ENCODE measurements at places on chromosomes 13 and 19.

DNA sequence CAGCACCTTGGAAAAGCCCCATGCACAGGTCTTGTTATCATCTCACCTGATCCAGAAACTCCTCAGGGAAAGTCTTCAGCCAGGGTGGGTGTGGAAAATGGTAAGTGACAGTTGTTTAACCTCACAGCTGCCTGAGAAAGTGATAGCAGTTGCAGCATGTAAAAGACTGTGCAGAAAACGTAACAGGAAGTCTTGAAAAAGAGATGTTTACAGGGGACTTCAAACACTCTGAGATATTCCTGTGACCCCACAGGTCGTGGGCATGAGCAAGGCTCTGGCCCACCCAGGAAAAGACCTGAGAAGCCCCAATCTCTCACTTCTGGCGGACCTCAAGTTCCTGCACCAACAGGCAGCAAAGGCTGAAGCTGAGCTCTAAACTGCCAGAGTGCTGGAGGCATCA is 826.9 kb downstream of the UQCRFS1 start:
- no peak for DNase-seq

DNA sequence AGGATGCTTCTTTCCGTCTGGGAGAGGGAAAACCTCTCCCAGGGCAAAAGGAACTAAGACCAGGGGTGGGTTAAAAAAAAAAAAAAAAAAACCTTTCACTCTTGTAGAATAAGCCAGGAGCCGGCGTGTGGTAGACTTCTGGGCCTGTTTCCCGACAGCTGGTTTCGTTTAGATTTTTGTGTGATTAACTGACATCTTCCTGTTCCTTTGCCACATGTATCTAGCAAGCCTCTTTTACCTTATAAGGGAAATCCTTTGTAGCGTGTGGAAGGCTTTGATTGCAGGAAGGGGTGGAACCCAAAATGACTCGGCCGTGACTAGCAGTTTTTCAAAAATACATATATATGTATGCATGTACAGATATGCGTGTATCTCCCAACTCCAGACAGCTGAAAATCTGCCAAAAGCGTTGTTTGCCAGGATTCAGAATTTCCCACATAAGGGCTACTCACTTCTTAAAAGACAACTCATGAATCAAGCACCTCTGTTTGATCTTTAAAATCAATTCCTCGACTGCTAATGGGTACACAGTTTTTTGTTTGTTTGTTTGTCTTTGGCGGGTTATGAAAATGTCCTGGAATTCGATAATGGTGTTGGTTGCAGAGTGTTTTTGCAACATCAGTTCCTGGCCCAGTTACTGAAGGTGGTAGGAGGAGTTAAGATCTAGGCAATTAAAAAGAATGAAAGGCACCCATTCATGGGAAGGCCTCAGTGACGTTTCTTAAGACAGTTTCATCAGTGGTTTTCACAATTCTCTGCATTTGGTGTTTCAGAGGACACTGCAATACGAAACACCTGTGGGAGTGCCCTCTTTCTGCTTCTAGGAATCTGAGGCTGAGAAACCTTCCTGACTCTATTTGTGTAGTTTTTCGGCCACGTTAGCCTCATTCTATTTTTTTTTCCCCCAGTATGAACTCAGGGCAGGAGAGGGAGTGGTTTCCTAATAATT is 2.7 kb downstream of the TPM4 start:
- peak; percentile 86 for DNase-seq

DNA sequence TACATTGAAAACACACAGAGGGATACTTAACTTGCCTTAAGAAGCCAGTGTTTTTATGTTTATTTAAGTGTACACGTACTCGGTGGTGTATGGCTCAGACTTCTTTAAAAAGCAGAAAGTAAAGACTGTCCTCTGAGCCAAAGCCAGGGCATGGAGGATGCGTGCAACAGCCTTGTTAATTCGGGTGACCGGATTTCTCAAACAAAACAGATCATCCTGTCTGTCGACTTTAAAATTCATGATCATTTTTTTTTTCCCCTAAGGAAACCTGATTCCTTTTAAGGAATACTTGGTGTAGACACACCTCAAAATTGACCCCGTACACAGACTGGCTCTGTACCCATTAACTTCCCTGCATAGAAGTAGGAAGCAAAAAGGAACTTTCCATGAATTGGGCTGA is 124.7 kb upstream of the RNF113B start:
- DNase-seq, result no peak

GRCh38 chr19:6604906-6605305 is 14.0 kb upstream of the CD70 start:
- no peak for DNase-seq

GRCh38 chr19:16585094-16585801 is 13.0 kb upstream of the SLC35E1 start:
- no peak for DNase-seq

- no peak for DNase-seq
These were observed 7.1 kb downstream of the ARGLU1 start for GRCh38 chr13:106560821-106561220.

DNA sequence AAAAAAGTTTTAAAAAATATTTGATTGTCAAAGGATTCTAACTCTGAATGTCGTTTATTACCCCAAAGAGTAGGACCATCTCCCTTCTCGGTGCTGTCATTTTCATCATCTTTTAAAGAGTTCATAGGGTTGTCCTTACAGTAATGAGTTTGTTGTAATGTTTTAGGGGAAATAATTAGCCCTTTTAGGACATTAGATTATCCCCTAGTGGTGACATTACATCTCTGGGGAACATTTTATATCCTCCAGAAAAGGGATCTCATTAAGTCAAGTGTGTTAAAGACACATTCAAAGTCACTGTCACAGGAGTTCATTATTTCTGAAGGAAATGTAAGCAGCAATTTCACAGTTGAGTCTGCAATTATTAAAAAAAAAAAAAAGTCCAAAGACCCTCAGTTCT is 99.3 kb upstream of the GJB6 start:
- no peak for DNase-seq

DNA sequence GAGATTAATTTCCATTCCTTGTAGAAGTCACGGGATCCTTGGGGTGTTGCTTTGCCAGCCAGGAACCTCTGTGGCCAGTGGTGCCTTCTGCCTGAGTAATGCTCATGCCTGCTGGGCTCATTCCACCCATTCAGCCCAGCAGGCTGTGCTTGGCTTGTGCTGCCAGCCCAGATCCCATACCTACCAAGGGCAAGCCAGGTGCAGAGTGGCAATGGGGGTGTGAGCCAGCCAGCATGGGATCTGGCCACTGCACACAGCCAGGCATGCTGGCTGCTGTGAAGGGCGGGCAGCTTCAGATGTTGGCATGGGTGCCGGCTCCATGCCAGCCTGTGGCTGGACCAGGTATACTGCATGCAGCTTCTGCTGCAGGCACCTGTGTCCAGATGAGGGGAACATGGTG is 42.5 kb downstream of the WDFY2 start:
- DNase-seq, result no peak

- DNase-seq, result peak; percentile 50
These were observed 5.3 kb downstream of the MISP start for GRCh38 chr19:756236-756635.

GRCh38 chr13:50072676-50073075 is 57.4 kb downstream of the KCNRG start:
- DNase-seq, result no peak

DNA sequence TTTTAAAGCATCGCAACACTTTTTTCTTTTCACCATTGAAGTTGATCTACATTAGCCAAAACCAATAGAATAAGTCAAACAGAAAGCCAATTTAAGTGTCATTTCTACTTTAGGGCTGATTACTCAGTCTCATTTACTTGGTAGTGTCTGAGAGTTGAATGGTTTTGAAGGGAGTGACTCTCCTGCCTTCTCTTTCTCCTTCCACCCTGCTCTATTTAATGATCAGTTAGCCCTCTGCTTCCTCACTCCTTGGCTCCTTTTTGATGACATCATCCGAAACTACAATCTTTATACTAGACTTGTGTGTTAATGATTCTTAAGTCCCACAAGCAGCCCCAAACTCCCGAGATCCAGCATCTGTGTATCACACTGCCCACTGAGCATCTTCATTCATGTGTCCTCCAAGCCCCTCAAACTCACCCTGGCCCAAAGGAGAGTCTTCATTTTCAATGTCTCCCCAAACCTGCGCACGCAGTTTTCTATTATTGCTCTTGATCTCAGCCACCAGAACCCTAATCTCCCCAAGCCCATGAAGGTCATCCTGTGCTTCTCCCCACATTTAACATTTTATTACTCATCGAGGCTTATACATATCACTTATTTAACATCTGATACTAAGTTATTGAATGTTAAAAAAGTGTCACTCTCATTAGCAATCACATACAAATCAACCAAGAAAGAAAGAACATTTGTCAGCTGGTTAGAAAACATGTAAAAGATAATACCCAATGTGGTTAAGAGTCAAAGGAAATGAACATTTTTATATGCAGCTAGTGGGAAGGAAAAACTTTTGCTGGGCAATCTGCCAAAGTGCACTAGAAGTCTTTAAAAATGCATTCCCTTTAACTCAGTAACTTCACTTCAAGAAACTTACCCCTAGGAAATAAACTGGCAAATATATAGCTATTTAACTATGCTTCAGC is 32.2 kb upstream of the ARGLU1 start:
- no peak for DNase-seq

GRCh38 chr13:67776151-67776550 is 546.0 kb upstream of the PCDH9 start:
- DNase-seq, result no peak

- peak; percentile 47 for DNase-seq
These were observed 61.7 kb downstream of the COLGALT1 start for GRCh38 chr19:17616961-17617806.

- no peak for DNase-seq
These were observed 9.3 kb upstream of the PSPC1 start for GRCh38 chr13:19791953-19792537.

- no peak for DNase-seq
These were observed 963 bp upstream of the FPR3 start for GRCh38 chr19:51793994-51794393.

- DNase-seq, result no peak
These were observed 12.3 kb upstream of the PRR19 start for GRCh38 chr19:42289556-42290041.

DNA sequence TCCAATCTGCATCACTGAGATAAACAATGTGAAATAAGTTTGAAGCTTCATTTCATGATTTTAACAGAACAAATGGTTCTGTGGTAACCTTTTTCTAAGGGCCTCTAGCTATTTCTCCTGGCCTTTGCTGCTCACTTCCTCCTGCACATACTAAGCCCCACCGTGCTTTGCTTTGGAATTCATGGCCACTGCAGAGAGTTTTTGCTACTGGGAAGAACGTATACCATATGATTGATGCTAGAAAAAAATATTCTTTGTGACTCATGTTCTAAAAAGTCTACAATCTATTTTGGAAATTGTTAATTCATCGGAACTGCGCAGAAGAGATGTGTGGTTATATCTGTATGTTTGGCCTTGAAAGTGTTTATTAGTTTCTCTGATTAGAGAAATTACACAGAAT is 747.3 kb downstream of the PCDH9 start:
- no peak for DNase-seq

DNA sequence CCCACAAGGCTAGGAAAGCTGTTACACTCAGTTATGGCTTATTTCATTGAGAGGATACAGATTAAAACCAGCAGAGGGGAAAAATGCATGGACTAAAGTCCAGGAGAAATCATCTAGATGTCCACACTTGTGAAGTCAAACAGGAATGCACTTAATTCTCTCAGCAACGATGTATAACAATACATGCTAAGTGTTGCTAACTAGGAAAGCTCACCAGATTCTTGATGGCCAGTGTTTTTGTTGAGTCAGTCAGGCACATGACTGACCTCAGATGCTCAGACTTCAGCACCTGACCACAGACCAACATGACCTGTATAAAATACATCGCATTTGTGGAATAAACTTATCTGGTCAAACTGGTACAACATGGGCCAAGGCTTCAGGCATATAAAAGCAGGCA is 470.2 kb upstream of the PRR20A start:
- no peak for DNase-seq

DNA sequence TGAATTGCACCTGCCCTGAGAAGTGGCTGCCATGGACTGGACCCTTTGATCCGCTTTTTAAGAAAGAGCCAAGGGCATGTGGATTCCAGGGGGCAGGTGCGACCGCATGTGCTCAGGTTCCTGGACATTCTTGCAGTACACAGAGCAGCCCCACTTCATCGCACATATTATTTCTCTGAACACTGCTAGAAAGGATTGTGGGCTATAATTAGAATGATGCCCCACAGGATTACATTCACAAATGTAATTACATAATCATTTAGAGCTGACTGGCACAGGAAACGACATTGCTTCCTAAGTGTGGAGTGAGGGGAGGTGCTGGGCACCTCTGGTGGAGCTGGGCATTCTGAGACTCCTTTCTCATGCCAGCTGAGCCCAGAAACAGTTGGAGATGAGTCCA is 37.5 kb upstream of the VSTM2B start:
- no peak for DNase-seq

- peak; percentile 47 for DNase-seq
These were observed 1.9 kb upstream of the YJEFN3 start for GRCh38 chr19:19526581-19527370.

DNA sequence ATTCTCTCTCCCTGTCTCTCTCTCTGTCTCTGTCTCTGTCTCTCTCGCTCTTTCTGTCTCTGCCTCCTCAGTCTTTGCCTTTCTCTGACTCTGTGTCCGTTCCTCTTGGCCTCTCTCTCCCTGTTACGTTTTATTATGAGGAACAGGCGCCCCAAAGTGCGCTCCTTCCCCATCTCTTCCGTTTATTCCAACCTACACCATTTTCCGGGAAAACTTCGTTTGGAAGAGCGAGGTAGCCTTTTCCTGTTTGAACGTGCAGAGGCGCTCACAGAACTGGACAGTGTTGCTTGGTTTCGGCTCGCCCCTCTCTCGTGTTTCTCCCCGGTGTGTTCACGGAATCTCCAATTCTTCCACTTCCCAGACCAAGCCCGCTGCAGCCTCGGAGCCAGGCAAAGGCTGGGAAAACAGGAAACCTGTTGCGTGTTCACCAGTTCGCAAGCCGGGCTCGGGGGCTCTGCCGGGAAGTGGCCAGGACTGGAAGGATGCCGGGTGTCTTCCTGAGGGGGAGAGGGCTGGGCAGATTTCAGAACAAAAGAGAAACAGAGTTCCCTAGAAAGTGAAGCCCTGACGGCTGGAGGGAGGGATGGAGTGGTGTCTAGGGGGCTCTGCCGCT is 605 bp downstream of the TMEM255B start:
- no peak for DNase-seq

- no peak for DNase-seq
These were observed 2.5 kb upstream of the NOVA2 start for GRCh38 chr19:45976178-45976577.

DNA sequence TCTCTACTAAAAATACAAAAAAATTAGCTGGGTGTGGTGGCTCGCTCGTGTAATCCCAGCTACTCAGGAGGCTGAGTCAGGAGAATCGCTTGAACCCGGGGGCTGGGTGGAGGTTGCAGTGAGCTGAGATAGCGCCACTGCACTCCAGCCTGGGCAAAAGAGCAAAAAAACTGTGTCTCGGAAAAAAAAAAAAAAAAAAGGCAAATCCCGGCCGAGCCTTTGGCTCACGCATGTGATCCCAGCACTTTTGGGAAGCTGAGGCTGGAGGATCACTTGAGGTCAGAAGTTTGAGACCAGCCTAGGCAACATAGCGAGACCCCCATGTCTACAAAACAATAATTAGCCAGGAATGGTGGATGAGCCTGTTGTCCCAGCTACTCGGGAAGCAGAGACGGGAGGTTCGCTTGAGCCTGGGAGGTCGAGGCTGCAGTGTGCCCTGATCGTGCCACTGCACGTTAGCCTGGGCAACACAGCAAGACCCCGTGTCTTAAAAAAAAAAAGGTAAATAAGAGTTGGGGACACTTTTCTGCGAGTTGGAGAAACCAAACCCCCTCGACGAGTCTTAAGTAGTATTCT is 574 bp upstream of the GPX4 start:
- DNase-seq, result no peak
